Activated CD4-positive, alpha-beta T cell treated with anti-CD3 and anti-CD28 coated beads, Interleukin-2, amount 50 U/mL, for 1 hour (primary cell): ENCODE measurements at places on chromosomes 4 and X.

- DNase-seq = no peak
Measured at GRCh38 chr4:139919521-139919920, 234.5 kb downstream of the MAML3 start.

GRCh38 chr4:56505269-56506130, at the start of gene ARL9:
Gene ARL9 (plus strand): TSS chr4:56505791. CDS start chr4:56505863, 72 bp downstream.
- DNase-seq = peak; percentile 65

DNA sequence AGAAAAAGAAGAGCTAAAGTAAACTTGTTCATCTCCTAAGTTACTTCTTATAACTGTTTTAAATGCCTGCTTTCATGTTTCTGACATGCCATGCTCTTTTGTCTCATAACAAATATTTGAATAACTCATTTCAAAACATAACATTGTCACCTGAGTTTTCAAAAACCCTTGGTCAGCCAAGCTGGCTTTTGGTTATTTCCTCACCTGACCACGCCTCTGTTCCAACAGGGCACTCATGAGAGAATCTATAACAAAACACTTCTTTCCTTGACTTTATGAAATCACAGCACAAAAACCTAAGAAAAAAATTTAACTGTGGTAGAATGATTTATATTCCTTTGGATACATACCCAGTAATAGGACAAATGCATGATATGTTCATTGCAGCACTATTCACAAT, 172.9 kb upstream of the GALNT7 start:
- no peak for DNase-seq

DNA sequence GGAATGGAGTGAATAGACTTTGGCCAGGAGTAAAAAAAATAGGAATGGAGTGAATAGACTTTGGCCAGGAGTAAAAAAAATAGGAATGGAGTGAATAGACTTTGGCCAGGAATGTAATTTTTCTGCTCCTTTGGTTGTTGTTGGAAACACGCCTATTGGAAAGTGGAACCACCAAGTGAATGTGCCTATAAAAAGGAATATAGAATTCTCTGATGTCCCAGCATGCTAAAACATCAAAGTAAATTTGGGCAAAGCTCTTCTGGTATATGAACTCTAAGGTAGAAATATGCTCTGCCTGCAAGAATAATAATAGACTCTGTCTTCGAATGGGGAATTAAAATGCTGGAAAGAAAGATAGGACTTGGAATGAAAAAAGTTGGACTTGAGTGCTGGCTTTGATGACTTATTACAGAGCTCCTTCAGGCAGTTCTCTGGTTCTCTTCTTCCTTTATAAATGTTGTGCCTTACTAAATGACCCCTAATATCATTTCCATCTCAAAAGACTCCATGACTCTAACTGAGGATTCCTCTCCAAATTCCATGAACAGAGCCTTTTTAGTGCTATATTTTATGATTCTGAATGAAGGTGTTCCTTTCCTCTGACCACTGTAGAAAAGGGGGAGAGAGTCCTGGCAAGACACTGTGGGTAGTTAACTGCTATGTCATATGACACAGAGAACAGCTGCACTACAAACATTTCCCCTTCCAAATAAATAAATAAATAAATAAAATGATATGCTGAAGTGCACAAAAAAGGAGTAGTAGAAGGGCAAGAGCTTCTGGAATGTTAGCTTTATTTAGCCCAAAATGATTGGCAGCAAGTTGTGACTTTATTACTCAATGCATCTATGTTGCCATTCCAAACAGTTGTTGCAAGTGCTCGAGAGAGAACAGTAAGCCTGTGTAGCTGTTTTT, 13.5 kb upstream of the GBA3 start:
- DNase-seq = no peak

- no peak for DNase-seq
Measured at GRCh38 chrX:37834937-37835336, 12.4 kb downstream of the DYNLT3 start.

- no peak for DNase-seq
Measured at GRCh38 chr4:106601519-106601918, 232.9 kb upstream of the GIMD1 start.

GRCh38 chrX:47187106-47187677, 6.4 kb upstream of the UBA1 start:
- no peak for DNase-seq

DNA sequence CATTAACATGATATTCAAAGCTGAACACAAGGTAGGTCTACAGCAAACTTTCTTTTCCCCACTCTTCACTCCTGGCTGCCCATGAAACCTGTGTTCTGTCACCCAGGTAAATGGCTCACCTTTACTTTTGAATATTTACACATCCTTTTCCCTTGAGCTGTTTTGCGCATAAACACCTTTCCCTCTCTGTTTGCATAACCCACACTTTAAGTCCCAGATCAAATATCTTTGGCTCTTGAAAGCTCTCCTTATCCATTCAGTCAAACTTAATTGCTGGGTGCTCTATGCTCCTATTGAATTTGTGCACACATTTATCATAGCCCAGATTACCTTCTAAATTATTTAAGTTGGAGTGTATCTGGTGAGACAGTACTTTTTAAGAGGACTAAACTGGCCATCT, 51.7 kb upstream of the ATP8A1 start:
- DNase-seq = no peak

DNA sequence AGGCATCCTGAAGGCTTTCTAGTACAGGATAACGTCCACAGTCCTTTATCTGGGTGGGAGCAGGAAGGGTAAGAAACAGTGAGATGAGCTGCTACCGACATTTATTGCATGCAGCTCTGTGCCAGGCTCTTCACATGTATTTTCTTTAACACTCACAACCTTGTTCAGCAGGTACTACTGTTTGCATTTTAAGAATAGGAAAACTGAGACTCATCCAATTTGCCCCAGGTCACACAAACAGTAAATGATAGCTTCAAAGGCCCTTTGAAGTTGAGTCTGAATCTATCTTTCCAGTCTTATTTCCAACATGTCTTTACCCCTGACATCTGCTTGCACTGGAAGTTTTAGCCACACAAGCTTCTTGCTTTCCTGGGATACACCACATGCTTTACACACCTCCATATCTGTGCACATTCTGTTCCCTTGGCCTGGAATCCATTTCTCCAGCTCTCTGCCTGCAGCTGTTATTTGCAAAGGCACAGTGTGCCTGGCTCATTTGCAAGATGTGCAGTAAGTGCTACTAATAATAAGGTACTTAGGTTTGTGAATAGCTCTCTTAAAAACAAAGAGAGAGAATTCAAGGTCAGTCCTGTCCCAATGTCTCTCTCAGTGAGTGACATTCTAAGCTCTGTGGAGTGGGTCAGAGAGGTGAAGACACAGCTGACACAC, 61.2 kb downstream of the METTL14 start:
- no peak for DNase-seq

- DNase-seq = no peak
Measured at GRCh38 chrX:6954836-6955235, 192.7 kb upstream of the STS start.

GRCh38 chr4:185142564-185142911, 528 bp upstream of the SLC25A4 start:
- peak; percentile 5 for DNase-seq

GRCh38 chr4:41067369-41067768, 147.0 kb downstream of the APBB2 start:
- DNase-seq = no peak

DNA sequence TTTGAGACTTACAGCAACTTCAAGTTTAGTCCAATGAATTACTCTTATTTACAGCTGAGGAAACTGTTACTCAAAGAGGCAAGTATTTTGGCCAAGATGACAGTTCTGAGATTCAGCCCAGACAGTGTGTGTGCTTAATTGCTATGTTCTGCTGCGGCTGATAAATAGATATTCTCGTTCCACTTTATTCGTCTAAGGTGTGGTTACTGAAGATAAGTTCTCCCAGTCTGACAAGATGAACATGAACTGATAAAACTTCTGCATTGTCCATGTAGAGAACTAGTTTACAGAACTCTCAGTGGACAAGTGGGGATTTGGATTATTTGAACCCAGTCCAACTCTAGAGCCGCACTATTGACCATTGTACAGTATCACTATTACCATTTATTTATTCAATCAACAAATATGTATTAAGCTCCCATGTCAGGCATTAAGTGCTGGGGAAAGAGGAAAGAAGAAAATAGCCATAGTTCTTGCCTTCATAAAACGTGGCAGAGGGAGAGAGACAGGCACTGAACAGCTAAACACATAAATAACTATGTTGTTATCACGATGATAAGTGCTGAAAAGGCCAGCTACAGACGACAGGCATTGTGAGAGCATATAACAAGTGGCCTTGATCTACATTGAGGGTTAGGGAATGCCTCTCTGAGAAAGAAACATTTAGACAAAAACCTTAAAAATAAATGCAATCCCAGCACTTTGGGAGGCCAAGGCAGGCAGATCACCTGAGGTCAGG, 4.0 kb upstream of the DHX15 start:
- no peak for DNase-seq

GRCh38 chr4:147969573-147970385, 237.9 kb downstream of the ARHGAP10 start:
- no peak for DNase-seq

GRCh38 chr4:130043732-130044160, 947.8 kb downstream of the C4orf33 start:
- DNase-seq = no peak

DNA sequence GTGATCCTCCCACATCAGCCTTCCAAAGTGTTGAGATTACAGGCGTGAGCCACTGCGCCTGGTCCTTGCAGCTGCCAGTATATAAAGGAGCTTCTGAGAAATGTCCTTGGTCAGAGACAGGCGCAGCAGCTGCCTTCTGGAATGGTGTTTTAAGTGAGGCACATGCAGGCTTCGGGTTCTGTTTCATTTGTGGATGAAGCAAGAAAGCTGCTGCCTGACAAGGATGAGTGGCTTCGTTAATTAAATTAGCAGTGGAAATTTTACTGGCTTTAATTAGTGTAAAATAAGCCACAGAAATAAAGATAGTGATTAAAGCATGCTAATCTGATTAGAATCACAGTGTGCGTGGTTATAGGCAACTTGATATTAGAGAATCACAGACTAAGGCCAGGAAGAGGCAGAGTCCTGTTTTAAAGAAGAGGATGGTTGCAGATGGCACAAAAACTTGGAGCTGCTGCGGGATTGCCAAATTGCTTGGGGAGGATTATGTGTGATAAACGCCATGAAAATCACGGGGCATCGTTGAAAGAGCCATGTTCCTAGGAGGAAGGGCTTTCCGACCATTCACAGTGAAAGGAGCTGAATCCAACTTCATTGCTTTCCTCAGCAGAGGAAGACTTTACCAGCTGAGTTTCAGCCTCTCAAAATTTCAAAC, 348.4 kb upstream of the FAT1 start:
- DNase-seq = no peak

- no peak for DNase-seq
Measured at GRCh38 chr4:40379248-40379647, 44.1 kb downstream of the CHRNA9 start.

DNA sequence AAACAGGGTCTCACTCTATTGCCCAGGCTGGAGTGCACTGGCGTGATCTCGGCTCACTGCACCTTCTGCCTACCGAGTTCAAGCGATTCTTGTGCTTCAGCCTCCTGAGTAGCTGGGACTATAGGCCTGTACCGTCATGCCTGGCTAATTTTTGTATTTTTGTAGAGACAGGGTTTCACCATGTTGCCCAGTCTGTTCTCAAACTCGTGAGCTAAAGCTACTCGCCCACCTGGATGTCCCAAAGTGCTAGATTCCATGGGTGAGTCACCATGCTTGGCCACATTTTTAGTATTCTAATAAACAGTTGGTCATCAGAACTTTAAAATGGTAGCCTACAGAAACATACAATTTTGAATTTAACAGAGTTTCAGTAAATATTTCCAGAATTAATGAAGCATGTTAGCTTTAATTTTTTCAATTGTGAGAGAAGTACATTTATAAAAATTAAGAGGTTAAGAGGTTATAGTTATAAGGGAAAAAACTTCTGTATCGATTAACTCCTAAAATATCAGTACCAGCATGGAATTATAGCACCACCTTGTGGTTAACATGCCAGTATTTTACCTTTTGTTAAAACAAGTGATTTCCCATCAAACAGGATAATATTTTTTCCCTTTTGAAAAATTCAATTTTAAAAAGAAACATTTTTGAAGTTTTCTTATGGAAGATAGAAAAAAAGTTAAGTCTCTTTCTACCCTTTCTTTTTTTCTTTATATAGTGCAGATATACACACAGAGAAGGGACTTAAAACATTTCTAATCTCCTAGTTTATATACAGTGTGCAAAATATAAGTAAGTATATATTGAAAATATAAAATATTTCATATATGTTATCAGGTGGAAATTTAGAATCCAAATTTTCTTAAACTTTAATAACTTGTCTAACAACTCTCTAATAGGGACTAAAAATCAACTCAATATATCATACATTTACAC, 35.4 kb downstream of the CEP44 start:
- no peak for DNase-seq

- no peak for DNase-seq
Measured at GRCh38 chr4:143701365-143701764, 890 bp upstream of the FREM3 start.

DNA sequence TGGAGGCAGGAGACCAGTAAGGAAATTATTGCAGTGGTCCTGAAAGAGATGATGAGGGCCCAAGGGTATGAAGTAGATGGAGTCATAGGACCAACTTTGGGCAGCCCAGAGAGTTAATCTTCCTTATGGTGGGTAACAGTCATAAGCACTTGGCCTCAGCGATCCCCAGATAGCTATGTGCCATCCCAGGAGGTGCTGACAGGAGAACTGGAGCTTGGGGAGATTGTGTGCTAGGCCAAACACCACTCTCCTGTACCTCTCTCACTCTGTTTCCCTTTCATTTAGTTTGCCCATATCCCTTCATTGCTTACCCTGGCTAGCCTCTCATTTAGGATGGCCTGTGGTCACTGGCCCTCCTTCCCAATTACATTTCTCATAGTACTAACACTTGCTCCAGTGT, 60.0 kb downstream of the TMEM164 start:
- DNase-seq = no peak

- no peak for DNase-seq
Measured at GRCh38 chrX:13094374-13094773, 50.0 kb upstream of the FAM9C start.

DNA sequence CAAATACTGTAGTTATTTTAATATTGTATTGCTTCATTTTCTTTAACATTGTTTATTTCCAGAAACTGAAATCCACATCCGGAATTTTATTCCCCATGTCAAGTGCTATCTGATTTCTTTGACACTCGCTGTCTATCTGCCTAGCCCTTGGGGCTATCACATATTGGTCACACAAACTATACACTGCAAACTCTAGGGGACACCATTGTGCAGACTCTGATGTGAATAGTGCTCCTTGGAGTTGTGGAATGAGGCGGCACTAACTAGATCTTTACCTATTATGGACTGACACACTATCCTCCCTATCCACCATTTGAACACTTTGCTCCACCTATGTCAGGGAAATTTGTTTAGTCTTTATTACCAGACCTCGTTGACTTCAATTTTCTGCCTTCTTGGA, 534.5 kb downstream of the GLUD2 start:
- DNase-seq = no peak
